ENCODE measurements at places on chromosomes 16 and 17.

- no peak for DNase-seq
Measured at GRCh38 chr17:82830249-82830661, 9.6 kb downstream of the ZNF750 start.

GRCh38 chr16:80711406-80711805, 93.0 kb downstream of the CDYL2 start:
- DNase-seq: no peak

GRCh38 chr16:50938932-50939331, 197.0 kb downstream of the CYLD start:
- no peak for DNase-seq

GRCh38 chr16:53855511-53855910, 151.6 kb downstream of the FTO start:
- no peak for DNase-seq

Data from CD4-positive, alpha-beta T cell treated with Interleukin-17A for 1 hour (primary cell).